Naive thymus-derived CD8-positive, alpha-beta T cell (primary cell): ENCODE measurements at places on chromosomes 1 and 21.

DNA sequence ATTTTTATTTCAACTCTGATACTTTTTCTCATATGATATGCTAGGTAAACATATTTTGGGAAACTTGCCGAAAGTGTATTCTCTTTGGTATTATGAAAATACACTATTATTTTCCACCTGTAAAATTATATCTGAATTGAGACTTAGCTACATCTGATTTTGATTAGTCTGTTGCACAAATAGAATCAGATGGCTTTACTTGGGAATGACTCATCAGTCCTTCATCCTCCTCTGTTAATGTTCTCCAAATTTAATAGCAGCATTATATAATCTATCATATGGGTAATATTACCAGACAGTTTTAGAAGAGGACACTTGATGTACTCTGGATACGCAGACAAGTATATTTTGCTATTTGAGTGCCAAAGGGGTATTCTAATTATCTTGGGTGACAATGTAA lies 245.3 kb downstream of the CTH start:
- DNase-seq = no peak

DNA sequence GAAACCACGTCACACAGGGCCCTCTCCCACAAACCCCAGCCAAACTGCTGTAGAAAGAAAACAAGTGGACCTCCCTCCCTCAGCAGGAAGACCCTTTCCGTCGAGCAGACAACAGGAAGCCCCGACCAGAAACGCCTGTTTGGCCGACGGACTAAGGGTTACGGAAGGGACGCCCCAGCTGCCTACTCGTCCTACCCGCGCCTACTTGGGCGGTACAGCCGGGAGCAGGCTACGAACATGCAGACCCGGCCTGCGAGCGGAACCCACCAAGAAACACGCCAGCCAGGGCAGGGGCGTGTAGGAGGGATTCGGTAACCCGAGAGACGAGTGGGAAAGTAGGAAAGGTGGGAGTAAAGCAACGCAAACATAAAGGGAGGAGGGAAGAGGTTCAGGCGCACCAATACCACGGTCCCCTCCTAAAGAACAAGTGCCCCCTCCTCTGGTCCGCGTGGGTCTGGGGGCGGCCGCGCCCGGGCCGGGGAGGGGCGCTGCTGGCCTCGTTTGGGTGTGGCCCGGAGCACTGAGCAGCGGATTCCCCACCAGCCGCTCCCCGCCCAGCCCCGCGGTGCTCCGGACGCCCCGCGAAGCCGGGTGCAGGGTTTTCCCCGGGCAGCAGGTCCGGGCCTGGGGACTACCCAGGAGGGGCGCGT lies 450 bp downstream of the S100A10 start:
- DNase-seq = peak; percentile 28

DNA sequence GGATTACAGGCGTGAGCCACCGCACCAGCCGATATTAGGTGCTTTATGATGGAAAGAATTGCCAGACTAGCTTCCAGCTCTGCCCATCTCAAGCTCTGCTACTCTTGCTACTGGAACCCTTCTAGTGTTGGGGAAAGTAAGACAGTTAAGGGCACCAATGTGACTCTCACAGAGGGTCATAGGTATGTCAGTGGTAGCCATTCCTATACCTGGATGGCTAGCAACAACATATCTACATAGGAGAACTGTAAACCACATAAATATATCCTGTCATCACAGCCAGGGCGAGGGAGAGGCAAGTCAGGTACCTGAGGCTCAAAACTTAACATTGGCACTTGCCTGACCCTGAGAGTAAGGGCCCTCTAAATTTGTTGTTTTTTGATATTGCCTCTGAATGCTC lies 1.7 kb upstream of the RHOU start:
- no peak for DNase-seq

DNA sequence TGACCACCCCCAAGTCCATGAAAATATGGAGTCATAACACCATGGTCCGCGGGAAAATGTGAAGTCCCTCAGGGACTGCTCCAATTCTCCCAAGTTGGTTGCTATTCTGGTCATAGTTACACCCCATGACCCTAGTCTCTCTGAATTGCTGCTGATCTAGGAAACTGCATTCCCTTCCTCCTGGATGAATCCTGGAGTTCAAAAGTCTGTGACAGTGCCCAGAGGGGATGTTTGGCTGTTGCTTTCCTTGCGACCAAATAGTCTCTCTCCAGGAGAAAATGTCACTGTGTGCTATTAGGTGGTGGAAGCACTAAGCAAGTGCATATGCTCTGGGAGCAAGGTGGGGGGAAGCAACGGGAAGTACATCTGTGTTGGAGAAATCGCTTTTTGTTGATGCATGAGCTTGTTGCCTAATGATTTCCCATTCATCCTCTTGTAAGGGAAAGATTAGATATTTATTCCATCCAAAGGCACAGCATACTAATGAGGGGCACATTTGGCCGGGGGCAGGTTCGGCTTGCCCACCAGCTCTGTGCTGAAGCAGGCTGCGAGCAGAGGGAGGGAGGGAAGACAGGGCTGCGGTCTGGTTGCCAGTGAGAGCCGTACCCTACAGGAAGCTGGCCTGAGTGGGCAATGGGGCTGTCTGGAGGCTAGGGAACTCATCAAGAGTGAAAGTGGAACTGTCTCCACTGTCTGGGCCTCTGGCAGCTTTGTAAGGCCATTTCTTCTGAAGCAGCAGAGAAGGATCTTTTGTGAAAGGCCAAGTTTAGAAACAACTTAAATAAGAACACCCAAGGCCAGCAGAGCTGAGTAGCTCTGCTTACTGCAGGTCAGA lies 27.2 kb downstream of the SYT6 start:
- DNase-seq = no peak

- DNase-seq = no peak
Observed at GRCh38 chr1:201781437-201781836, 47.5 kb upstream of the IPO9 start.

- no peak for DNase-seq
Observed at GRCh38 chr1:180358649-180359048, 128.6 kb downstream of the LHX4 start.

DNA sequence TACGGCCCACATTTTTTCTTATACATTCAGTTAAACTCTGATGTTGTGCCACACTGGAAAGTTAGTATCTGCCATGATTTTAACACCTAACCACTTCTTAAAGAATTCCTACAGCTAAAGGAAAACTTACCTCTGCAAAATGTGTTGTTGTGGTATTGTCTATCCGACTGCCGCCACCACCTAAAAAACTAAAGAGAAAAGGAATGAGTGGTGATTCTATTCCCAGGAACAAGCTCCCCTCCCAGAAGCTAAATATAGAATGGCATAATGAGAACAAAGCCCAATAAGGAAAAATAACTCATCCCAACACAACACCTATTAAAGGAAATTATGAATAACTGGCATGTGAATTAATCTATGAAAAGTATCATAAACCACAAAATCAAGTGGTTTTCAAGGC lies 39.5 kb downstream of the RNF115 start:
- no peak for DNase-seq

DNA sequence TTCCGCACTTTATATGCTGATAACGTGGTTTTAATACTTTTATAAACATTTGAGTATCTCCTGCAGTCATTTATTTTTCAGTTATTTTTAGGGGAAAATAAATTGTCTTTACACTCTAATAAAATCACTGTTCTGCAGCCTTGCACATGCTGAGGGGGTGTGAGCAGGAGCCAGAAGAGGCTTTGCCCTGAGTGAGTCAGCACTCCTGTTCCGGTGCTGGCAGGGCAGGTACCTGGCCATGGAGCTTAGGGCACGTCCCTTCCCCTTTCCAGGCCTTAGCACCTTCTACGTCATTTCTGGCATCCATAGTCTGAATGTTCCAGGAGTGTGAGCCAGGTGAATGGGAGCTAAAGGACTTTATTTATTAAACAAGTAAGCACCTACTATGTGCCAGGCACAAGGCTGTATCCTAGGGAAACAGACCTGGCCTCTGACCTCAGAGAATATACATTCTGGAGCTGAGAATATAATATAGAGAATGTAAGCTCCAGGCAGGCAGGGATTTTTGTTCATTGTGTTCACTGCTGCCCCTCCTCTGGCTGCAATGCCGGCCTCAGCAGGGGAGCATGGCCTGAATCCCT lies 402.9 kb downstream of the PTPRU start:
- no peak for DNase-seq

DNA sequence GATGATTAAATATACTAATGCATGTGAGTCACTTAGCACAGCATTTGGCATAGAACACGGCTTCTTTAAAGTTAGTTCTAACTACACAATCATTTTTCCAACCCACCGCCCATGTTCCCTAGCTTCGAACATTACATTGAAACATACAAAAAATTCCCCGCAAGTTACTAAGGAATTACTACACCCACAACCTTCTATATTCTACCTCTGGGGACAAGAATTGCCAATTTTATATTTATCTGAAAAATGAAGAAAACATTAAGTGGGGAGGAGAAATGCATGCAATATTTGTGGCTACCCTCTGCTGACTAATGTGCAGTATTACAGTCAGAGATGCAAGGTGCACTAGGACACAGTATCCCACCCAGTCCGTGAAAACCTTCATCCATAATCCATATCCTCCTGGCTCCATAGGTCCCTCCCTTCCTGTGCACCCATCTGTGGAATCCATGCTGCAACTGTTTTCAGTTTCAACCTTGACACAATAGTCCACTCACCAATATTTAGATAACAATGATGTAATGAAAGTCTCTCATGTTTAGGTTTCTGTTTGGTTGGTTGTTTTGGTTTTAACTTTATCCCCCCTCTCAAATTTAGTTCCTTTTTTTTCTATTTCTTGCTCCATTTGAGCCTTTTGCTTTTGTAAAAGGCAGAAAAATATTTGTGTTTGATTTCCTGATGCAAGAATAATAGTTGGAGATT lies 31.6 kb downstream of the RGS5 start:
- no peak for DNase-seq

- no peak for DNase-seq
Observed at GRCh38 chr21:36790616-36791015, 91.7 kb downstream of the SIM2 start.

DNA sequence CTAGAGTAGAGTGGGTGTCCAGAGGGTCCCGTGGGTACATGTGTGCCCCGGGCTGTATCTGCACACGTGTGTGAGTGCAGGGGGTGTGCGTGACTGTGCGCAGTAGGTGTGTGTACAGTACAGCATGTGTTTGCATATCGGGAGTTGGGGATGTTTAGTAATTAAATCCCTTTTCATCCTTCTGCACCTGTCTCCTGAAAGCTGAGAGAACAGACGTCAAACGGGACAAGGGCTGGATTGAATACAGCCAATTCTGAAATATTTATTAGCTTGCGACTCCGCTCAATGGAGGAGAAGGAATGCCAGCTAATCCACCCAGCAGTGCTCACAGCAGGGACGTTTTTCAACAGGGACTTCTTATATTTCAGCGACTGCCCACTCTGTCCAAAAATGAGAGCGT lies 44.7 kb upstream of the CASZ1 start:
- no peak for DNase-seq

- no peak for DNase-seq
Observed at GRCh38 chr1:27877115-27877416, 4.7 kb downstream of the THEMIS2 start.

DNA sequence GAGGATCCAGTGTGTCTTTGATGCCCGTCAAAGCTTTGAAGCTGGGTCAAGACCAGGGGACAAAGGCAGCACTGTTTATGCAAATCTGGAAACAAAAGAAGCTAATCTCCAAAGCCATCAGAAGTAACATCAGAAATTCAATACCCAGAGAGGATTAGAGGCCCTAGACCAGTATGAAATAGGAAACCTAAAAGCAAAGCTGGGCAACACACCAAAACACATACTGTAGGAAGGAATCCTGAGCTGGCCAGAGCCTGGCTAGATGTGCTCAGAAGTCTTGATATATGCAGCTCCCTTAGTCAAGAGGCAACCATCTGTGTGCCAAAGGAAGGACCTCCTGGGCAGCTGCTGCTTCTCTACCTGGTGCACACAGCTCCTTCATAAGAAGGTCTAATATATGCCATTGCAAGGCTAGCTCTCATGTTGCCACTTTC lies 12.3 kb downstream of the COLGALT2 start:
- DNase-seq = no peak

DNA sequence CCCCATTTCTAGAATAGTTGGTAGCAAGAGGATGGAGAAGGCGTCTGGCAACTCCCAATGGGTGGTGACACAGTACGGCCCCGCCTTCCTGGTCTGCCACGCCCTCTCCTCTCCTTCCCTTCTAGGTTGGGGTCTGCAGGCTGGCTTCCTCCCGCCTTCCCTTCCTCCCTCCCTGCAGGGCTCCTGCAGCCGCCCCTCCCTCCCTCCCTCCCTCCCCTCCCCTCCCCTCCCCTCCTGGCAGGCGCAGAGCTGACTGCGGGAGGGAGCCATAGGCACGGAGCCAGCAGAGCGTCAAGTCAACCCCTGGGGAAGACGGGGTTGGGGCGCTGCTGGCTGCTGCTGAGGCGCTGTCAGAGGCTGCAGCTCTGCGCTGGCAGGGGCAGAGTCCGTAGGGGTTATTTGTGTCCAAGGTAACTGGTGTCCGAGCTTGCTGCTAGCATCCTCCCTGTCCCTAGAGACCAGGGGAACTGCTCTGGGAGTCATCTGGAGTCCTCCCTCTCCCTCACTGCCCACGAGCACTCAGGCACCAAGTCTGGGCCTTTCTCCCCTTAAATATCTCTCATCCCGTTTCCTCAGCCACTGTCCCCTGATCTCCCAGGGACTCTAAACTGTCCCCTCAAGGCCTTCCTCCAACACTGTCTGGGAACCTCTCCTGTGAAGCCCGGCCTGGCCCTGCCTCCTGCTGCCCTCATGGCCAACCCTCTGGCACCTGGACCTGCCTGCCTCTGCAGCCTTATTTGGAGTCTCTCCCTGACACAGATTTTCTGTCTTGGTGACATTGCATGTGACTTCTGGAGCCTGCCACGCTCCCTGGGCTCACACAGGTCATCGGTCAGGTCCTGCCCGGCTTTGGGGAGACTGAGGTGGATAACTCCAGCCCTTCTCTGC lies 57.4 kb upstream of the ACOT11 start:
- no peak for DNase-seq

GRCh38 chr1:222009105-222009730 lies 267.3 kb upstream of the DUSP10 start:
- DNase-seq = no peak

DNA sequence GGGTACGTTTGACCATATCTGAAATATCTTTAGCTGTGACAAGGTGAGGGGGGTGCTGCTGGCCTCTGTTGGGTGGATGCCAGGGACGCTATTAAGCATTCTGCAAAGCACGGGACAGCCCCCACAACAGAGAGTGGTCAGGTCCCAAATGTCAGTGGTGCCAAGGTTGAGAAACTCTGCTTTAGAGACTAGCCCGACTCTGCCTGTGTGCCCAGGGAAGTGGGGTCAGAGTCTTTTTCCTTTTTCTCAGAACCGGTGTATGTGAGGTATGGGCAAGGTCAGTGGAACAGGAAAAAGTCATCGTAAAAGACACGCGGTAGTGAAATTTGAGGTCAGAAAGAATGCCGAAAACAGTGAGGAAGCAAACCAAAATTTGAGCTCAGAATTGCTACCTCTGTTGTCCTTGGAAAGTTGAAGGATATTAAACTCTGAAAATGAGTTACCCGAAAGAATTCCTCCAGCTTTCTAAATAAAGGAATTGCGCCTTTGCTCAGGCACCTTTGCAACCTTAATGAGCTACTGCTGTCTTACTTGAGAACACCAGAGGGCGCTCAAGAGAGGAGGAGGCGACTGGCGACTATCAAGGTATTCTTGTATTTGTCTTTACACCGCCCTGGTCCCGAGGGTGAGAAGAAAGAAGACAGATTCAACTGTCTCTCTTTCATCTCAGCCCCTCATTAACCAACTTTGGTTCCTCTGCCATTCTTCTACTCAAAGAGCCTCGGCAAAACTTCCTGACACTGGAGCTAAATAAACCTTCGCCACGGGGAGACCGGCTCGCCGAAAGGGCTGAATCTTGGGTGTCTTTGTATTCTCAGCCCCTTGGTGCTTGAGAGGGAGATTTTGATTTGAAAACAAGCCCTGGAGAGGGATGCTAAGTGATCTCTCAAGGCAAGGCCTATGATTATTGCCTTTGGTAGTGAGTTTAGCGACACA lies 85.4 kb upstream of the OLIG2 start:
- peak; percentile 10 for DNase-seq

- no peak for DNase-seq
Observed at GRCh38 chr1:19365721-19366120, 53.6 kb downstream of the SLC66A1 start.
